ENCODE measurements at places on chromosomes 5 and 9.

DNA sequence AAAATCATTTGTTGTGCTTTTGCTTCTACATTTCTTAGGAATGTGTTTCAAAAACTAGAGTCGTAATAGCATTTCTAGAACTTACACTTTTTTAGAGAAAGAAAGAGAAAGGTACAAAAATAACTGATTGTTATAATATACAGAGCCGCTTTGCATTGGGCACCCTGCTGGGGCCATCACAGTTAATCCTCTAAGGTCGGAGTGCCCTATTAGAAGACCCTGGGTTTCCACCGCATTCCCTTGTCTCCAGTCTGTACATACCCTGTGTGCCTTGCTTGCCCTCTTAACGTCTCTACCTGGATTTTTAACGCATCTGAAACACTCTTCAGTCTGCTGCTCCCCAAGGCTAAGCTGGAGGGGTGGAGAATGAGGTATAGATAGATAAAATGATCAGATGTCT lies 1.3 kb downstream of the MARVELD2 start:
- no peak for DNase-seq

- DNase-seq, result no peak
Measured at GRCh38 chr5:56900858-56901578, 8.4 kb upstream of the SETD9 start.

DNA sequence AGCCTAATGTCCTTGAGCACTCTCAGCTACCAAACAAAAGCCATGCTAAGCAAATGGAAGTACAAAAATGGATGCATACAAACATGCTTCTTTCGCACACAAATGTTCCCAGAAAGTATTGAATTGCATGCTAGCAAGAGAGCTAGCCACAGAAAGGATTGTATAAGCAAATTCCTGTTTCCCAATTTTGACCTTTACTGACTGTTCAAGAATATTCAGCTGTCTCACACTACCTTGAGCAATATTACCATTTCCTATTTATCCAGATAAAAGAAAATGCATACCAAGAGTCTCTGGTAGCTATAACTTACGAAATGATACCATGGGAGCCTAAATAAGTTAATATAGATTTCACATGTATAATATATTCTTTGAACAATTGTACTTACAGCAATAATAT lies 264.6 kb downstream of the TMEM167A start:
- peak; percentile 13 for DNase-seq

DNA sequence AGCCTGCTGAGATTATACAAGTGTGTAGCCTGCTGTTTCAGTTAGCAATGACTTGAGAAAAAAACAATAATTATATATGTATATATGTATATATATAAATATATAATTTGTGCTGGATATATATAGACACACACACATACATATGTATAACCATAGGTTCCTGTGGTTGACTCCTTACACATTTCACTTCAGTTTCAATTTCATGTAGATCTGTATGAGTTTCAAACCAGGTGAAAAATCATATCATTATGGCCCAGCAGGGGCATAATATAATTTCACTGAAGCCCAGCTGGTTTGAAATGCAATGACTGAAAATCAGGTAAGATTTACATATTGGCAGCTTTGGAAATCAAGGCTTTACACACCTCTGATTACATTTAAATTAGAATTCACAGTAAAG lies 690.4 kb upstream of the CDH18 start:
- DNase-seq, result no peak

DNA sequence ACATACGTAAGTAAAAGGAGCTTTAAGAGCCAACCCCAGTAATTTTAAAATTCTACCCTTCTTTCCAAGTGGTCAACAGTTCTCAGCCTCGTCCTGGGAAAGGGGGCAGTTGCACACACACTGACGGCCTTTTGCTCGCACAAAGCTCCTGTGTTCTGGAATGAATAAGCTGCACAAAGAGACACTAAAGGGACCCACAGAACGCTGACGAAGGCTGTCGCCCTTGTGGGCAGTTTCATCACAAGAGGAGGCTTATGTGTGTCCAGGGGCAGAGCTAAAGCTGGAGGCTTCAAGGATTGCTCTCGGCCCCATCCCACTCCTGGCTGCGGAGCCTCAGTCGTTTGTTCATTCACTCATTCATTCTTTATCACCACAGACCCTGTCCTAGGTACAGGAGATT lies 67.0 kb upstream of the NEK6 start:
- DNase-seq, result no peak

DNA sequence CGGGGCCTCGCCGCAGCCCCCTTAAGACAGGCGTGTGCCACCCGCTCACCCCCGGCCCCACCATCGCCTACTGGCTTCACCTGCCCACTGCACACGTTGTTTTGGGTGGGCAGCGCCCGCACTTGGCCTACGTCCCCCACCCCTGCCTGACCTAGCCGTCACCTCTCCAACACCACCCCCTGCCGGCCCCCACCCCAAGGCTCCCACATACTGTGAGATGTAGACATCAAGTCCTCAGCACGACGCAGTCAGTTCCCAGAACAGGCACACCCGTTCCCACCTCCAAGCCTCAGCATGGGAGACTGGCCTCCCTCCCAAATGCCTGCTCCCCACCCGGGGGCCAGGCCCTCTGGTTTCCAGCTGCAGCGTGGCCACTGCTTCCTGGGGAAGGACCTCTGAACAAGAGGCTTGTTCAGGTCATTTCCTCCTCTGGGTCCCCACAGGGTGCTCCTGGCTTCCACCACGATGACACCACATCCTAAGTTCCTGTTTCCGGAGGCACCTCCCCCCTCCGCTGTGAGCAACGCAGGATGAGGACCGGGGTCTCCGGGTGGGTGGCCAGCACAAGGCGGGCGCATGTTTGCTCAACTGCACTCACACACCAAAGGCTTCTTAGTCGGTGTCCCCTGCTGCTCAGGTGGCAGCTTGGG lies 11.3 kb downstream of the DBN1 start:
- no peak for DNase-seq

DNA sequence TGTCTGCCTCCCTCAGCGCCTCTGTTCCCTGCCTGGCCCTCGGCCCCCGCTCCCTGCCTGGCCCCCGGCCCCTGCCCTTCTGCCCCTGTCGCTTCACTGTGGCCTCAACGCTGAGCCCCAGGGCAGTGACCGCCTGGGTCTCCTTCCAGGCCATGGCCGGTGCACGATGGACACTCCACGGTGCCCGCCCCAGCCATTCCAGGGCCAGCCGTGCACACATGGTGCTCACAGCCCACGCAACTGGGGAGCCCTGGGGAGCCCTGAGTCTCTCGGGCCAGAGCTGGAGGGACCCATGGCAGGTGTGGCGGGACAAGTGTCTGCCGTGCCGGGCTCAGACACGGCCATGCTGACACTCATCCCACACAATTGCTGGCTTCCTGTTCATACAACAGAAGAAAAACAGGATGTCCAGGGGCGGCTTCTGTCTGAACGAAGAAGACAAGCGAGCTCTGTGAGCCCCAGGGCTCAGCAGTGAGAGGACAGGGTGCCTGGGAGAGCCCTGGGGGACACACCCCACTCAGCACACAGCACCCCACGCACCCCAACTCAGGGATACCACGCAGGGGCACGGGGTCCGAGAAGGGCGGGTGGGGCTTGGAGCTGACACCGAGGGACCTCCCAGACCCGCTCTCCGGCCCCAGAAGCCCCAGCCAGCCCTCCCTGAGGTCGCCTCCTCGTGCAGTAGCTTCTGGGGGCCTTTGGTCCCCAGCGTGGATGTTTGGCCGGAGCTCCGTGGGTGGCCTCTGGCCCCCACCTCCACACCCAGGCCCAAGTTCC lies 35.7 kb downstream of the EXD3 start:
- DNase-seq, result no peak

- DNase-seq, result no peak
Measured at GRCh38 chr9:101677861-101678260, 60.6 kb downstream of the GRIN3A start.

GRCh38 chr9:76729116-76729515 lies 35.1 kb upstream of the PCA3 start:
- DNase-seq, result no peak

GRCh38 chr5:11803436-11803835 lies 100.8 kb downstream of the CTNND2 start:
- no peak for DNase-seq

GRCh38 chr9:124197177-124198095 lies 60.3 kb upstream of the NEK6 start:
- no peak for DNase-seq

DNA sequence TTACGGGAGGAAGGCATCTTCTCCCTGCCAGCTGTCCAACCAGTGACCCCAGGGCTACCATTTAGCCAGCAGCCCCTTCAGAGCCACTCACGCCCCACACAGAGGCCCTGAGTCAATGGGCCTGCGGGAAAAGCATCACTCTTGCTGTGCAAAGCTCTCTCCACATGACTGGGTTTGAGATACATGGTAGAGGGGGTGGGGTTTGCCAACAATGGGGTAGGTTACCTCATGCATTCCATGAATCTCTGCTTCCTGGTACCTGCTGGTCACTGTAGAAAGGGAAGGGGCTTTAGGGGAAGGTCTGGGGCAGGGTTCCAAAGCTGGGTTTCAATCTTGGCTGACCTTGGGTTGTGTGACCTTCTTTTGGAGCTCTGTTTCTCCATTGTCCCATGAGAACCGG lies 22.9 kb upstream of the TTLL11 start:
- DNase-seq, result no peak

GRCh38 chr5:44387921-44388320 lies 1.3 kb downstream of the FGF10 start:
- no peak for DNase-seq

DNA sequence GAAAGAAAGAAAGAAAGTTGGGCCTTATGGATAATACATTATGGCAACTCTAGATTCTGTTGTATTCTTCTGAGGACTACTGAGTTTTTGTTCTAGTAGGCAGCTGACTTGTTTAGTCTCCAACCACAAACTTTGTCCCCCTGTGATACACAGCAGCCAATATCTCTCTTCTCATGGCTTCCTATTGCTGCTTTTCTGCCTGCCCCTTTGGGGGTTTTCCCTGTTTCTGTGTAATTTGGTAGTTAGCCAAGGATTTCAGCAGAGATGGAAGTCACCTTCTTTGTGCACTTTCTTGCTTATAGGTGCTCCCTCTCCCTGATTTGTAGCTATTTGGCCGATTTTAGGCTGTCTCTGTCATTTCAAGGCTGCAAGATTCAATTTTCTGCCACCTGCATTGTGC lies 109.6 kb downstream of the FGF1 start:
- no peak for DNase-seq

DNA sequence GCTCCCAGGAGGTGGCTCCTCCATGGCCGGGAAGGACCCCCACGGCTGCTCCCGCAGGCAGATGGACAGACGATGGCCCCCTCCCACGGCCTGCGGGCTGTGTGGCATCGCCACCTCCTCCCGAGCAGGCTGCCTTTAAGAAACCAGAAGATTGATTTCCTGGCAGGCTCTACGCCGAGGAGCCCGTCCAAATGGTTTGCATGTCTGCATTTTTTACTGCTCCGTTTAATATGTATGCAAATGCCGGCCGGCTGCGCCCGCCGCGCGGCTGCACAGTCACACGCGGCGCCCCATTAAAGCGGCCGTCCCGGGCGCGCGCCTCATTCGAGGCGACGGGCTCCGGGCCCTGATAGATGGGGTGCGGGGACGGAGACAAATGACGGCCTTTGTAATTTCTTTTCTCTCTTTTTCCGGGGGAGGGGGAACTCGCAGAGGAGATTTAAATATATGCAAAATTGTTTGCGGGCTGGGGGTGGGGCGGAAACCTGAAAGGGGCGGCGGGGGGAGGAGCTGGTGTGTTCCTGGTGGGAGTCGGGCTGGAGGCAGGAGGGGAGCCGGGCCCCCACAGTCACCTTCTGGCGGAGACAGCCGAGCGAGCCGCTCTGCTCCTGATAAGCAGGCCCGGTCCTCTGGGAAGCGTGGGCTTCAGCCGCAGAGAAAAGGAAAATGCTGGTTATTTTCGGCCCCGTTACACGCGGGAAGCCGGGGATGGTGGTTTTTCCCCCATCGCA lies 158.7 kb upstream of the IER5L start:
- DNase-seq, result no peak

All from non-pigmented ciliary epithelial cell (primary cell).